ENCODE measurements at places on chromosomes 5 and 9. TPM values are rescaled to one million over a fixed set of nuclear protein-coding genes. Genes with fewer than 3 reads are reported as not detected.

- no peaks in the 10 kb centered on the region for H3K36me3 ChIP-seq
- peaks cover 14% of the 10 kb centered on the region for H3K4me1 ChIP-seq
- H3K27me3 ChIP-seq: no peaks in the 10 kb centered on the region
- no peak overlapping the region for H3K27ac ChIP-seq
- no peak for DNase-seq
These were observed 79.8 kb upstream of the SPATA31D4 start for GRCh38 chr9:81848472-81848871.

- H3K27me3 ChIP-seq: no peaks in the 10 kb centered on the region
- no peak overlapping the region for H3K27ac ChIP-seq
- DNase-seq: no peak
These were observed 50.3 kb downstream of the APBA1 start for GRCh38 chr9:69621730-69622460.

- H3K4me3 ChIP-seq: no peak overlapping the region
- DNase-seq: no peak
- H3K27ac ChIP-seq: no peak overlapping the region
These were observed 11.7 kb upstream of the UGT3A2 start for GRCh38 chr5:36078430-36078829.

DNA sequence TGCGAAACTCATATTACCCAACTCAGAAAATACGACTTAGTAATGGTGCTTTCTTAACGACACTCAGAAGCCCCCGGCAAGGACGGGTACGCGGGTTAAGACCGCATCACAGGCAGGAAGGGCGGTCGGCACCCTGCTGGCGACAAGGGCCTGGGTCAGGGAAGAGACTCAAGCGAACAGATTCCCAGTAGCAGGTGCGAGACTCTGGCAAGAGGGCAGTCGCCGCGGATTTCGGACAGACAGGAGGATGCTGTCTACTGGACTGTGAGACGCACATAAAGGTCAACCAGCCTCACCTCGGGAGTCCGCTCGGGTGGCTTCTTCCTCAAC lies 398 bp downstream of the RAPGEF6 start:
- peak overlapping the region; percentile 99 for H3K27ac ChIP-seq
- H3K36me3 ChIP-seq: no peaks in the 10 kb centered on the region
- no peak for DNase-seq
- peak overlapping the region; percentile 97 for H3K4me3 ChIP-seq

DAB2IP gene
- total RNA-seq: 36.6 TPM
